ENCODE measurements at places on chromosomes 7 and 10.

DNA sequence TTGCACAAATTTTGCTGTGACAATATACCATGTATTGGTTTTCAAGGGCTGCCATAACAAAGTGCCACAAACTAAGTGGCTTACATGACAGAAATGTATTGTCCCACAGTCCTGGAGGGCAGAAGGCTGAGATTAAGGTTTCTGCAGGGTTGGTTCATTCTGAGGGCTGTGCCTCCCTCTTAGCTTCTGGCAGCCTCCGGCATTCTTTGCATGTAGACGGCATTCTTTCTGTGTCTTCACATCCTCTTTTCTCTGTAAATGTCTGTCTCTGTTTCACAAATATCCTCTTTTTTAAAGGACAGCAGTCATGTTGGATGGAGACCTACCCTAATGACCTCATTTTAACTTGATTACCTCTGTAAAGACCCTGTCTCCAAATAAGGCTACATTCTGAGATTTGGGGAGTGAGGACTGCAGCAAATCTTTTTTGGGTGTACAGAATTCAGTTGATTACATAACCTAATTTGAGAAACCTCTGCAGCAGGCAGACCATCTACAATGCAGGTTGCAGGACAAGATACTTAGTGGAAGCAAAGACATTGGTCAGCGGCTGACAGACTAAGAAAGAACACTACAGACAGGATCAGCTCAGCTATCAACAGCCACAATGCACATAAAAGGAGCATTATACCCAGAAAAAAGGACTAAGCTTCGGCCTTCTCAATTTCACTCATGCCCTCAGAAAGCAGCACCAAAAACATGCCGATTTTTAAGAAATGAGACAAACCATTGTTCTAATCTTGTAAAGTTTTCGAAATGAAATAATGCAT is 84.6 kb upstream of the FAM3C start:
- no peak for DNase-seq

DNA sequence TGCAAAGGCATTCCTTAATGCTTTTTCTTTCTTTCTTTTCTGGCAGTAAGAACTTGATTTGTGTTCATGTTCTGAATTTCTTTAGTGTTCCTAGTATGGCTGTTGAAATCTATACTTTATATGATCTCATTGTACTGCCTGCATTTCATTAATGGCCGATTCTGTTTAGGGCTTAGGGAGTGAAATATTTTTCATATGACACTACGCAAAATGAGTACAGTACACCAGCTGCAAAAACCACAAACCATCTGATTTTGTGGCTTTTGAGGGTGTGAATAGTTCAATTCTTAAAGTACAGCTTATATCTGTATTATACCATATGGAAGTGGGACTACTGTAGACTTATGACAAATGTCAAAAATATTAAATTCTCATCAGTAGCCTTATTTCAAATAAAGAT is 69.1 kb upstream of the FOXP2 start:
- no peak for DNase-seq

DNA sequence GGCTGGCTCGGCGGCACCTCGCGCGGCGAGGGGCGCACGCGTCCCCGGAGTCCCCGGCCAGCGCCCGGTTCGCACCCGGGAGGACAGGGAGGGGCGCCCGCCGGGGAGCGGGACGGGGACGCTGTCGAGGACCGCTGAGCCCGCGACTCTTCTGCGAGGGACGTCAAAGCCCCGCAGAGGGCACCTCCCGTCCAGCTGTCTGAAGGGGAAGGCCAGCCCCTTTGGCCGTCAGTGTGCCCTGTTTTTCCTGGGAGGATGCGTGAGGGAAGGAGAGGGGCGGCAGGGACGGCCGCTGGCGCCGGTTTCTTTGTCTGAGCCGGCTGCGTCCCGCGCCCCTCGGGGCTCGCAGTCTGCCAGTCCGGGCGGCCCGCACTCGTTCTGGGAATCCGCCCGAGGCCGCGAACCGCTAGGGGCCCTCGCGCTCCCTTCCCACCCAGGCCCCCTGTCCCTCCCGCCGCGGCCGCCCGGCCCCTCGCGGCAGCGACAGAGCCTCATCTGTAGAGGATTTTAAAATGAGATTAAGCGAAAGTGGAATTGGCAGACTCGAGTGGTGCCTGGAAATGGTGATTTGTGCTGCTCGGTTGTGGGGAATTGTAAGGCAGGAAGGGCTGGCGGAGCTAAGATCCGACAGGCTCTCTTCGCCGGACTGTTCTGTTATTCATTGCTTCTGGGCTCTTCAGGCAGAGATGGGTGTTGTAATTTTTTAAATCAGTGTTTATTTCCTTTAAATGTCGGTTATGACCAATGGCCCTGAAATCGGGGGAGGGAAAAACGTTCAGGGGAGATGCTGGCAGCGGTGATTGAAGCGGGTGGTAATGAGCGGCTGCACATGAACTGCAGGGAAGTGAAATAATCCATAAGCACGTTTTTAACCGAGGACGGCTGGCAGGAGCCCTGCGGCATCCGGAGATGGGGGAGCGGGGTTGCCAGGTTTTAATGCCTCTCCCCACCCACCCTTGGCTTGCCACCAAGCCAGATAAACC is 618 bp upstream of the RELN start:
- peak; percentile 67 for DNase-seq

DNA sequence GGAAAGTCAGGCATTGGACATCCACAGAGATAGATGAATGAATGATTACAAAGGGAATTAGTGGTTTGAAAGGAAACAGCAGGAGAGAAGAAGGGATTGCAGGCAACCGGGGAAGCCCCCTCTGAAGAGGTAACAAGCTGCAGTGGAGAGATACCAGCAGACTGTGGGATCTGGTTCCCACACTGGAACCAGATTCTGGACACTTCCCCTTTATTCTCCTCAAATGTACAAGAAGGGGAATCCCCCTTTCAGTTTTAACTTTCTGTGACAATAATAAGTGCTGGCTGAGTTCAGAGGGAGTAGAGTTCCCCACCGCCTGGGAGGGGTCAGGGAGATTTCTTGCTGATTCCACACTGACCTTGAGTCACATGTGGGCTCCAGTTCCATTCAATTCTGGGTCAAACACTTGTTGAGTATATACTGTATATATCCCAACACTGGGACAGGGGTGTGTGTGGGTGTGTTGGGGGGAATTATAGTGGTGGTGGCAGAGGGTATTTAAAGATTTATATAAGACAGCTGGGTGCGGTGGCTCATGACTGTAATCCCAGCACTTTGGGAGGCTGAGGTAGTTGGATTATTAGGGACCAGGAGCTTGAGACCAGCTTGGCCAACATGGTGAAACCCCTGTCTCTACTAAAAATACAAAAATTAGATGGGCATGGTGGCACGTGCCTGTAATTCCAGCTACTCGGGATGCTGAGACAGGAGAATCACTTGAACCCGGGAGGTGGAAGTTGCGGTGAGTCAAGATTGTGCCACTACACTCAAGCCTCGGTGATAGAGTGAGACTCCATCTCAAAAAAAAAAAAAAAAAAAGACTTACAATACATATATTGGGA is 16.5 kb upstream of the DDIT4 start:
- DNase-seq: no peak

DNA sequence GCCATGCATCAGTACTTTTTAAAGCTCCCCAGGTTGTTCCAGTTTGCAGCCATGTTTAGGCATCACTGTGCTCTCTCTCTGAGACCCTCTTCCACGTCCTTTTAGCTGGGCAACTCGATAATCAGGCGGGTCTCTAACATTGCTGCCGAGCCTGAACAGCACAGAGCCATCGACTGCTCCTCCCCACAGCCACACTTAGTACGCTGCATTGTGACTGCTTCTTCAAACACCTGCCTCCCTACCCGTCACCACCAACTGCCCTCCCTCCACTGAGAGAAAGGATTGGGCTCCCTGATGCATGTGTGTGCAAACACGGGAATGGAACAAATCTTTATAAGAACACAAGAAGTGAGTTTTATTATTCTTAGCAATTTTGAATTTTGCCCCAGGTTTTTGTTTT is 11.4 kb upstream of the TACR2 start:
- DNase-seq: peak; percentile 23
